ENCODE measurements at places on chromosomes 5 and 9.

- DNase-seq, result no peak
These were observed 213.4 kb downstream of the PRR16 start for GRCh38 chr5:120677481-120677880.

DNA sequence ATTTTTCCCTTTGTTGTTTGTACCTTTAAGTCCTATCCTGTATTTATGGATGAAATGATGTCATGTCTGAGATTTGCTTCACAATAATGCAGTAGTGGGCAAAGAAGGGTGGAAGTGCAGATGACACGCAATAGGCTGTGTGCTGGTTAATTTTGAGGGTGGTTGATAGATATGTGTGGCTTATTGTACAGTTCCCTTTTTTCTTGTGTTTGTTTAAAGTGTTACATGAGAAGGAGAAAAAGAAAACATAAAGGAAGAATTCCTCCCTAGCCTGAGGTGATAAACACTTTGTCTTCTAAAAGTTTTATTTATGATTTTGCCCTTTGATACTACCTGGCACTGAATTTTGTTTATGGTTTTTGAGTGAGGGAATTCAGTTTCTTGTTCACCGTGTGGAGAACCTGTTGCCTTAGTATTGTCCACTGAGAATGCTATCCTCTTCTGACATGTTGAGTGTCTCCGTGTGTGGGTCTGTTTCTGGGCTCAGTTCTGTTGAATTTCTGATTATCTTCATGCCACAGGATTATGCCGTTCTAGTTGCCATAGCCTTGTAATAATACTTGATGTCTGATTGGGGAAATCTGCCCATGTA, 52.3 kb upstream of the FAM120AOS start:
- no peak for DNase-seq

DNA sequence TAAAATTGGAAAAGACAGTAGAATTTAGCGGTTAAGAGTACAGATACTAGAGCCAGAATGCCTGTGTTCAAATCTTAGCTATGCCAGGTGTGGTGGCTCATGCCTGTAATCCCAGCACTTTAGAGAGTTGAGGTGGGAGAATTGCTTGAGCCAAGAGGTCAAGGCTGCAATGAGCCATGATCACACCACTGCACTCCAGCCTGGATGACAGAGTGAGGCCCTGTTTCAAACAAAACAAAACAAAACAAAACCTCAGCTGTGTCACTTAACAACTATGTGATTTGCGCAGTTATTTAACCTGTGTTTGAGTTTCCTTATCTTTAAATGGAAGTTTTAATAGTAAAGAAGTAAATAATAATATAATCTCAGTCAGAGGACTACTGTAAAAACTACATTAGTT, 68.3 kb downstream of the TBCA start:
- DNase-seq, result no peak

DNA sequence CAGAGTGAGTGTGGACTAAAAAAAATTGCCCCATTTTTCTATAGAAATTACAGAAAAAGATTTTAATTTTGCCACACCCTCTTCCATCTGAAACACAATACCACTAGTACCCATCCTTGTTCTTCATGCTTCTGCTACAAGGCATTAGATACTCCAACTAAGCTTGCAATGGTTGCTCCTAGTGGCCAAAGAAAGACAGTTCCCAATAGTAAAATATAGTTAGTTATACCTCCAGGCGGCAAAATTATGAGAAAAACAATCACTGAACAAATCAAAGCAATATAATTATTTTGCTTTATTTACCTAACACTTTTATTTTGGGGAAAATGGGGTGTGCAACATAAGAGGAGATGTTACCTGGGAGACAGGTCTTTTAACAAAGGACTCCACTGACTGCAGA, 101.2 kb downstream of the RAPGEF6 start:
- DNase-seq, result no peak

- no peak for DNase-seq
These were observed 116.5 kb upstream of the DAPK1 start for GRCh38 chr9:87381050-87381711.

Measured in stimulated activated CD4-positive, alpha-beta T cell treated with anti-CD3 and anti-CD28 coated beads, Interleukin-12 subunit alpha, Interleukin-12 subunit beta, amount 100 ng/mL, for 4 hours (primary cell).